ENCODE measurements at places on chromosomes 7 and 10.

DNA sequence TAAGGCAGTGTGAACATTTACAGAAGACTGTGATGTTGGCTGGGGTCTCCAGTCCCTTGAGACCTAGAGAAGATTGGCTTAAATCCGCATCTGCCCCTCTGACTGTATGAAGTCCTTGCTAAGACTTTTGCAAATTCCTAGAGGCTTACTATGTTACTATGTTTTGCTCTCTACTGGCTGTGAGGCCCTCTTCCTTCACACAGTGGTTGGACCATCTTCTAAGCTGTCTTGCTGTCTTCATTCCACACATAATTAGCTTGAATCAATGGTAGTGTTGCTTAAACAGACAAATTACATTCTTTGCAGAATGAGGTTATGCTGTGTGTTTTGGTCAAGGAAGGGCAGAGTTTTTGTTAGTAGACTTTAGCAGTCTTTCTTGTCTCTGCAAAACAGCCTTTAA, 658.0 kb downstream of the TYW1 start:
- DNase-seq = no peak

DNA sequence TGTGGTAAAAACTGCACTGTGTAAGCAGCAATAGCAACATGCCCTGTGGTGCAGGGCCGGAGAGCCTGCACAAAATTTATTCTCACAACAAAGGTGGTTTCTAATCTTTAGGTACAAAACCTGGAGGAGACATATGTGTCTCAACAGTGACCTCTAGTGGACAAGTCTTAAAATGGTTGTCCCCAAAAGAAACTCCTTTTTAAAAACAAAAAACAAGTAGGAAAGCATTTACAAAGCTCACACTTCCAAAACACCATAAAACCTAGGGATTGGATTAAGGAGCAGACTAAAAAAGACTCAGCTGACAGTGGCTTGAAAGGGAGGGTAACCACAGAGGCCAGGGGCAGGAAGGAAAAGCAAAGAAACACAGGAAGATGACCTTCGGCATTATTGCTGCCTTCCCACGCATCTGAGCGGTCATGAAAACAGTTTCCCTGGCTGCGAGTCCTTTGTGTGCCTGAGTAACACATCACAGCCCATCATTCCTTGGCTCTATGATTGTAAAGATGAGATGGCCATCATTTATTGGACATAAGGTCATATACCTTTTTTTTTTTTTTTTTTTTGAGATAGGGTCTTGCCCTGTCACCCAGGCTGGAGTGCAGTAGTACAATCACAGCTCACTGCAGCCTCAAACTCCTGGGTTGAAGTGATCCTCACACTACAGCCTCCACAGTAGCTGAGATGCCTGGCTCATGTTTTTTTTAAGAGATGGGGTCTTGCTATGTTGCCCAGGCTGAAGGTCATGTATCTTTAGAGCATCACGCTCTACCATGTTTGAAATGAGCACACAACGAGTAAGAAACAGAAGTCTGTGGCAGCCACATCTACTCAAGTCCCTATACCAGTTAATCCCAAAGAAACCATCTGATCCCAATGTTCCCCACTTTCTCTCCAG, 39.5 kb downstream of the RSU1 start:
- DNase-seq = peak; percentile 52

GRCh38 chr7:94697035-94697974, 41.4 kb upstream of the SGCE start:
- DNase-seq = peak; percentile 86

DNA sequence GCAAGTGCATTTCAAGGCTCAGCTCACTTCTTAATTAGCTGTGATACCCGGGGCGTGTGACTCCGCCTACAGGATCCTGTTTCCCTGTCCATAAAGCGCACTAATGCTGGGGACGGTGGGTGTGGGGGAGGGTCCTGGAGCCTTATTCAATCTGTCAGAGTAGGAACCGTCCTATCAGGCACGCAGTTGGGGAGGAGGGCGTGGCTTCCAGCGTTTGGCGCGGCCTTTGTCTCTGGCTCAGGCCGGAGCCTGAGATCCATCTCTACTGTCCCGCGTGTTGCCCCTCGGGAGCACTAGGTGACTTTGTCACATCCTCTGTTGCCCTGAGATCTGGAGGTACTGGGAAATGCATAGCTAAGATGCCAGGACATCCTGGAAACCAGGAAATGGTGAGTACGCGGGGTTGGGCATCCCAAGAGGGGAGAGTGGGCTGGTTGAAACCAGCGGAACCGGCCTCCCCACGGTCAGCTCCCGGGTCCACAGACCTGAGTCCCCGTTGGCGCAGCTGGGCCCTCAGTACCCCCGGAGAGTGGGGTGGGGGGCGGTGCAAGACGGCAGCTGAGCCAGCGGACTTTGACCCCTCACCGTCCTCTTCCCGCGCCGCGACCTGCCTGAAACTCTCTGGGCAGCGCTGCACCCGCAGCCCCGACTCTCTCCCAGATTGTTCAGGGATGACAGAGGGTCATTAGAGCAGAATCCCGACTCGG, 104.4 kb upstream of the ZNF92 start:
- DNase-seq = peak; percentile 75

DNA sequence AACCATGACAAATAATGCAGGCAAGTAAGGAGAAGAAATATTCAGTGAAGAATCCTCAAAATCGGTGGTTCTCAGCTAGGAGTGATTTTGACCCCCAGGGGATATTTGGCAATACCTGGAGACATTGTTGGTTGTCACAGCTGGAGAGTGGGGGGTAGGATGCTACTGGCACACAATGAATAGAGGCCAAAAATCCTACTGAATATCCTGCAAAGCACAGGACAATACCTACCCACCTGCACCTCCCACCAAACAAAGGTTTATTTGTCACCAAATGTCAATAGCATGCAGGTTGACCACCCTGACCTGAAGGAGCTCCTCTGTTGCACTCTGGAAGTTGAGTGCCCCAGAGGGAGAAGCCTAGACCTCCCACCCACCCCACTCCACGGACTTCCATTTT, 1028.6 kb downstream of the CNTNAP2 start:
- no peak for DNase-seq

- DNase-seq = no peak
These were observed 25.8 kb upstream of the BET1 start for GRCh38 chr7:94029976-94030375.
